ENCODE measurements at places on chromosomes 13 and 19.

DNA sequence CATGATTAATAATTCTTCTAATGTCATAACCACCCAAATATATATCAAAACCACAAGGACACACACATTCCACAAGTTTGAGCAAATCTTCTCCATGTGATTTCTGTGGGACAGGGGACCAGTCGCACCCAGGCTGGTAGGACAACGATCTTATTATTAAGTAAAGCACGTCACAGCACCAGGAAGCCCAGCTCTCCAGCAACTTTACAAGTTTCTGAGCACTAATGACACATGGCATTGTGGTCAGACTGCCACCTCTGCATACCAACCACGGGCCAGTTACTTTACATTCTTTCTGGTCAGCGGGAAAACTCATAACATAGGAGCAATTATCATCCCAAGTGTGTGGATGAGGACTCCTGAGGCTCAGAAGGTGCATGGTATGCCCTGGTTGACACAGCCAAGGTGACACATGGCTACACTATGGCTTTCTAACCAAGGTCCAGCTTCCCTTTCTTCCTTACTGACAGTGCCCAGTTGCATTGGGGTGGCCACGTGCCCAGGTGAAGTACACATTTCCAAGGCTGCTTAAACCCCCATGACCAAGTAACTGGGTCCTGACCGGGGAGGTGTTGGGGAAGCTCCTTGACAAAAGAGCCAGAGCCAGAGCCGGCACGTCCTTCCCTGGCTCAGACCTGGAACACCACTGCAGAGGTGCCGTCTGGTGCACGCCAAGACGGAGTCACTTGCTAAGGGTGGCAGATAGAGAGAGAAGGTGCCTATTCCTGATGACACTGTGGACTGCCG lies 27.4 kb downstream of the LATS2 start:
- DNase-seq = no peak

GRCh38 chr19:13260883-13261653 lies 110.9 kb downstream of the IER2 start:
- no peak for DNase-seq

DNA sequence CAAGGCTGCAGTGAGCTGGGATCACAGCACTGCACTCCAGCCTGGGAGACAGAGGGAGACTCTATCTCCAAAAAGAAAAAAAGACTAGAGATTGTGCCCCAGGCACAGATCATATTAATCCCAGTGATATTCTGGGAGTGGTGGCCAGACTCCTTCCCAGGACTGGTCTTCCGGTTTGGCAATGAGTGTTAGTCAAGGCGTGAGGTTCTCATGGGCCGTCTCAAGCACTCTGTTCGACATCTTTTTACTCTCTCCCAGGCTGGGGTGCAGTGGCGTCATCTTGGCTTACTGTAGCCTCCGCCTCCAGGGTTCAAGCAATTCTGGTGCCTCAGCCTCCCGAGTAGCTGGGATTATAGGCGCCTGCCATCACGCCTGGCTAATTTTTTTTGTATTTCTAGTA lies 5.3 kb upstream of the DPRX start:
- DNase-seq = no peak

DNA sequence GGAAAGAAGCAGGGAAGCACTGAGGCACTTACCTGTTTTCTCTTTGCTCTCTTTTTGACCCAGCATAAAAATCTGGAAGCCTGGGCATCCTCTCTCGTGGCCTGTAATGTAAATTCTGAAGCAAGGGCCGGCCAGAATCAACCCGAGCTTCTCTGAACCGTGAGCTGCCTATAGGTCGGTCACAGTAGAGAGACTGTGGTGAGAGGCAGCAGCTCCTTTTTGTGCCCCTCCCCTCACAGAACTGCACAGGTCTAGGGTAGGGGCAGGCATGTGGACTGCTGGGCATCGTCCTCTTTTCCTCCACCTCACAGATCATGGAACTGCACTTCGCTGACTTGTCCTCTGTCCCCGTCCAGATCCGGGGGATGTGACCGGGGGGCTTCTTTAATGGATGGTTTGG lies 12.5 kb downstream of the FAM124A start:
- no peak for DNase-seq

DNA sequence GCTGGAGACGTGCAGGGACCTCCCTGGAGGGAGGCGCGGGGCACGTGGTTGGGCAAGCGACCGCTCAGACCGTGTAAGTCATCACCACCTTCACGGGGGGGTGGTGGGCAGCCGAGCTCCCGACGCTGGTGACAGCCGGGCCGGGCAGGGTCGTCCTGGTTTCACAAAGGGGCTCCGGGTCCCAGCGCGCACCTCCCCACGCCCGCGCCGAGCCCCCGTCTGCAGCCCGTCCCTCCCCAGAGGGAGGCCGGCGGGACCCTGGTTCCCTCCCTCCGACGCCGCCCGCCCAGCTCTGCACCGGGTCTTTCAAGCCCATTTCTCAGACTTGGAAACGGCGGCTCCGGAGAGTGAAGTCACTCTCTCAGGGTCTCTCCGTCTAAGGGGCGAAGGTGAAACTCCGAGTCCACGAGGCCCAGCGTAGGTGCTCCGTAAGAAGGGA lies 729 bp upstream of the ARID3A start:
- DNase-seq = peak; percentile 55

DNA sequence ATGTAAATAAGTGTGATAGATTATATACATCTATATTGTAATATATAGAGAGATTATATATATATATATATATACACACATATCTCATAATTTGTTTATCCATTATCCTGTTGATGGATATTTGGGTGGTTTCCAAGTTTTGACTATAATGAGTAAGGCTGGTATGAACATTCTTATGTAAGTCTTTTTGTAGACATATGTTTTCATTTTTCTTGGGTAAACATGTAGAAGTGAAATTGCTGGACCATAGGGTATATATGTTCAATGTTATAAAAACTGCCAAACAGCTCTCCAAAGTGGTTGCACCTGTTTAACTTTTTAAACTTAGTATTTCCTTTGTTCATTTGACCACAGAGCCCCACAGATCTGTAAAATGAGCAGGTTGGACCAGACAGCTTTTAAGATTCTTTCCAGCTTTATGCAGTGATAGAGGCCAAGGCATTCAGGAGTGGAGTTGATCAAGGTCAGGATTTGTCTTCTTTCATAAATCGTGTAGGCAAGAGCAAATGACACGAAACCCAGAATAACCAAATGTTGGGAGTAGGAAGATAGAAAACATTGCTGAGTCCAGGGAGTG lies 21.7 kb upstream of the KATNAL1 start:
- no peak for DNase-seq

- DNase-seq = no peak
Observed at GRCh38 chr13:28584873-28585381, 74.0 kb upstream of the POMP start.

DNA sequence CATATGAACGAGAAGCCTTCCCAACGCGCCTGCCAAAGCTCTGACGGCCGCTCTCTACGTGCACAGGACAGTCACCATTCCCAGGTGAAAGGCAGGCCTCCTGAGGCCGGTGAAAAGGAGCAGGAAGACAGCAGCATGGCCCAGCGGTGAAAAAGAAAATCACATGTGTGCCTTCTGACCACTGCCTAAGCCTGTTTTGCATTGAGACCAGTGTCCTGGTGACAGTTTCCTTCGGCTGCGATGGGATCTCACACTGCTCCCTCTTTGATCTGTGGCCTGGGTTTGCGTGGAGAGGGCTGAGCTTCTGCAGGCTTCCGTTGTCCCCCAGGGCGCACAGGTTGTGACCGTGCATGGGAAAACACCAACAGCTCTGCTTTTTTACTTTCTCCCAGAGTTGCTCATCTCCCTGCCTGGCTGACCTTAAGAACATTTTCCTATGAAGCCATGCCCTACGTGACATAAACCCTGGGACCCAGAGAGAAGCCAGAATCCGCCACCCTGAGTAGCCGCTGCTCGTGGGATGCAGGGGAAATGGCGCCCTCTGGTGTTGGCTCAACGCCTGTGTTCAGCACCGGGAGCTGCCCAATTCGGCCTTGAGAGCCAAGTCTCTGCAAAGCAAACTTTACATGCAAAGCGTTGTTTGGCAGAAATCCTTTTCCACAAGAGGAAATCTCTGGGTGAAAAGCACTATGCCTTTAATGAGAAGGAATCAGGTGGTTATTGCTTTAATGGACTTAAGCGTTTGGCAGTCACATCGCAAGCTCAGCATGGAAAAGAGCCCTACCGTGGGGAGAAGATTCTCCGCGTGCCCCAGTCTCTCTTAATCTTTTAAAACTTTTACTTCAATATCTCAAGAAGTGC lies 112.2 kb upstream of the GPR12 start:
- peak; percentile 35 for DNase-seq

DNA sequence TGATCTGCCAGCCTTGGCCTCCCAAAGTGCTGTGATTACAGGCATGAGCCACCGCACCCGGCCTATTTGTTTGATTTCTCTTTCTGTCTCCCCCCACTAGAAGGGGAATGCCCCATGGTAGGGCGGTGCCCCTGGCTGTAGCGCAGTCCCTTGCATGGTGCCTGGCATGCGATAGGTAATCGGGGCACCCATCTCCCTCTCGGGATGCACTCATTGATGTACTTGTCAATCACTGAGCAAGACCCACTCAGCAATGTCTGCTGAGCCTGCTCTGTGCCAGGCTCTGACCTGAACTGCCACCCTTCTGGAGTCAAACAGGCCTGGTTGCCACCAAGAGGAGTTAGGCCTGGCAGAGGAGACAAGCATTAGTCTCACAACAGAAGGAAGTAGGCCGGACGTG lies 19.8 kb downstream of the DNM2 start:
- DNase-seq = no peak

- no peak for DNase-seq
Observed at GRCh38 chr13:65400702-65401101, 1829.4 kb downstream of the PCDH9 start.

- no peak for DNase-seq
Observed at GRCh38 chr19:21604951-21605476, 99.6 kb downstream of the ZNF429 start.

- DNase-seq = no peak
Observed at GRCh38 chr19:56253737-56254136, 18.8 kb upstream of the EDDM13 start.

GRCh38 chr19:41997121-41997850 lies 3.3 kb upstream of the ATP1A3 start:
- DNase-seq = peak; percentile 25

DNA sequence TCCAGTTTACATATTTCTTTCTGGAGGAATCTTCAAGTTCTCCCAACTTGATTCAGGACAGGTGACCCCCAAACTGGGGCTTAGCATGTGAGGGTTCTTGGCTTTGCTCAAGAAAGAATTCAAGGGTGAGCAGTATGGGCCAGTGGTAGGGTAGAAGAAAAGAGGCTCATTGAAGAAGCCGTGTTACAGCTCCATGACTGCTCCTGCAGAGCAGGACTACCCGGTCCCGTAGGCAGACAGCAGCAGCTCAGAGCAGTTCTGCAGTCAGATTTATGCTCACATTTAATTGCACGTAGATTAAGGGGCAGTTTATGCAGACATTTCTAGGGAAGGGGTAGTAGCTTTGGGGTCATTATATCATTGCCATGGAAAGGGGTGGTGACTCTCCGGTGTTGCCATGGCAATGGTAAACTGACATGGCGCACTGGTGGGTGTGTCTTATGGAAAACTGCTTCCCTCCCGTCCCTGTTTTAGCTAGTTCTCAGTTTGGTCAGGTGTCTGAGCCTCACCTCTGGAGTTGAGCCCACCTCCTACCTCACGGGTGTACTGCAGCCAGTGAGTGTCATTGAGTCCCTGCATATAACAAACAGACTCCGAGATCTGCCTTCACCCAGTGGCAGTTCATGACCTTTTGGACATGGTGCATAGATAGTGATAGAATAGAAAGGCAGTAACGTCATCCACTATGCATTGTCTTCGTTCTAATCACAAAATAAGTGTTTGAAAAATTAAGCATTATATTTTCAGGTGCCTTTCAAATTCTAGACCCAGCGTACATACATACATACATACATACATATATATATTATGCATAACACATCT lies 16.0 kb upstream of the ZNF792 start:
- DNase-seq = no peak

- no peak for DNase-seq
Observed at GRCh38 chr13:106372199-106373155, 163.0 kb downstream of the EFNB2 start.

DNA sequence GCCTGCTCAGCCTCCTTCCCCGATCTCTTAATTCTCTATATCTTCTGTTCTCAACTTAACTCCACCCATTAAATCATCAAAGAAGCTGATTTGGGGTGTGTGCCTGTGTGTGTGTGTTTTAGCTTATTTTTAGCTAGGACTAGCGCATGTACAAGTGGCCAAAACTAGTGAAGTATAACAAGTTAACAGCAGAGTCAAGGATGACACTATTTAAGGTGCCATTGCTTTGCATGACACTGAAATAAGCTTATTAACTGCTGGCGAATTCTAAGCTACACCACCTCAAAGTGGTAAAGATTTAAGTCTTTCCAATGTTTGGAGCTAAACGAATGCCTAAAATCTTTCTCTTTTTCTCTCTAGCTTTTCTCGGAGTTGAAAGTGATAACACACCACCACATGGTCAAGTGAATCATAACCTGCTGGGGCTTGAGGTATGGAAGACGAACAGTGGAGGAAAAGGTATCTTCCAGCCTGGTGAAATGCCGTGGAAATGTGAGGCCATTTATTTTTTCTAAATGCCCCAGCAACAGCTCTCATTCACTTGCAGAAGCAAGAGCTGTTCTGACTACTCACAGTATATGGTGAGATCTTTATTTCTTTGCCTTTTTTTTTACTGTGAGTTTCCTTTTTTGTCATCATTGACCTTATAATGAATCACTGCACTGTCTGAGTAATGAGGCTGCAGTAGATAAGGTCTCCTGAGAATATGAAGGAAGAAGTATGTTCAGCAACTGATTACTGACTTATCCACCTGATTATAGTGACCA lies 570.3 kb downstream of the PCDH9 start:
- no peak for DNase-seq

DNA sequence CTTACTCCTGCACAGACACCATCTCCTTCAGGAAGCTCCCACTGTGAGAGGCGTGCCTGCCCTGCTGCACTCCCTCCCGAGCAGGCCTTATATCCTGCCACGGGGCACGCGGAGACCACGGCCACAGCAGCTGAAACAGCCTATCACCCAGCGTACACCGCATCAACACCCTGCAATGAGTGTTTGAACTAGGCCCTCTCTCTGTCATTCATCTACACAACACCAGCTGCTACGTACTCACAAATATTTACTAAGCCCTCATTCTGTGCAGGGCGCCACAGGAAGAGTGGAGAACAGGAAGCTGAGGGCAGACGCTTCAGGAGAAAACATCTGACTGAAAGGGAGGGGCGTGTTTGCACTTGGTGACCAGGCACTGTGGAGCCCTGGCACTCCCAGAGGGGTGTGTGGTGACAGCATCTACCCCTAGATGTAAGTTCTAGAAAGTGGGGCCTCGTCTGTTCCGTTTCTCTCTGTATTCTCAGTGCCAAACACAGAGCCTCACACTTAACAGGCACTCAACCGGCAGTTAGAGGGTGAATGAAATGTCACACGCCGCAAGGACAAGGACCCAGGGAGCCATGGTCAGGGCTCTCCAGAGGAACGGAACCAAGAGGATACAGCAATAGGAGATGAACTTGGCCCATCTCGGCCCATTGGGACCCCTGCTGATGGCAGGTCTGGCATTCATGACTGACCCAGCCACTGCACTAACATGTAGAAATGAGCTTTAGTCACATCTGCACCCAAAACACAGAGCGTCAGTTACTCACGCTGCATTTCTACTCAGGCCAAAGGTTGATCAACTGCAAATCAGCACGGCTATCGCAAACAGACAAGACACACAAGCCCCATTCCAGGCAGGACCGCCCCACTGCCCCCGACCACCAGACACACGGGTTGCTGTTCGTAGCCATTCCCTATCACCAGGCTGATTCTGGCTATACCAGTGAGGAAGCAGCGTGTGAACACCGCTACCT lies 15.7 kb downstream of the RANBP3 start:
- DNase-seq = peak; percentile 61

Data from T-helper 9 cell (primary cell).